ENCODE measurements at places on chromosomes 5 and 9. TPM values are rescaled to one million over a fixed set of nuclear protein-coding genes. Genes with fewer than 3 reads are reported as not detected.

The C9orf152 gene
- not detected for total RNA-seq

DNA sequence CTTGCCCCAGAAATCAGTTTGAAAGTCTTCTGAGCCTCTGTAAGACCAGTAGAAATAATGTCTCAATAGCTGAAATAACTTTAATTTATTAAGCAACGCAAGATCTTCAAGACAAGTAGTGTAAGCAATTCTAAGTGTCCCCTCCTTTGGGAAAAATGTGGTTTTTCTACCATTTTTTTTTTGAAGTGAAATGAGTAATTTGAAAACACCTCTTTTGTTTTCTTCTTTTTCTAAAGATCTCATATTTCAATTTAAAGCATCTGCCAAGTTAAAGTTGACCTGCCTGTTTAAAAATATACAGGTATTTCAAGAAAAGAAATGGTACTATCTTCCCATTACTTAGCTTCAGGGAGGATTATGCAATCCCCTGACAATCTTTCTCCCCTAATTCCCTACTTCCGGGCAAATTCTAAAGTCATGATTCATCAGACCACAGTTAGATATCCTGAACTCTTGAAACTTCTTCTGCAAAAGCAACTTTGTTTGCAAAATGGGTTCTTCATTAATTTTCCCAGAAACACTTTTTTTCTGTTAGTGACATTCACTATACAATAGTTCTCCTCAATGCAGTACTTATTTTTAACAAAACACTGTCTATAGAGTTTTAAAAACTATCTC is 7.8 kb upstream of the ANXA1 start:
- DNase-seq, result no peak

DNA sequence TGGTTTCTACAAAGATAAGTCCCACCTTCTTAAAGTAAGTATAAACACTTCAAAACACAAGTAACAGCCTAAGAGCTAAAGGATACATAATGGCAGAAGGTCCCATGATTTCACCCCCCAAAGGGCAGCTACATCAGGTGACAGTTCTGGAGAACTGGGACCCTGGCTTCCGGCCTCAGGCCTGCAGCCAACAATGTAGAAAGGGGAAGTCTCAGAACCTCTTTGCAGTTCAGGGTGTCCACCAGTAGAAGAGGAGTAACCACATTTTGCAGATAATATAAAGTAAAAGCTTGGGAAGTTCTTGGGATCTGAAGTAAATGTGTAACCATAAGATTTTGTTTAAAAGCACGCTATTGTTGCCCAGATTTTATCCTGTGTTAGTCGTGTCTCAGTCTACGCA is 267.4 kb upstream of the VLDLR start:
- no peak for DNase-seq

- DNase-seq, result no peak
Measured at GRCh38 chr5:113692891-113693457, 179.5 kb downstream of the YTHDC2 start.

- DNase-seq, result no peak
Measured at GRCh38 chr9:99118782-99119466, 14.0 kb downstream of the TGFBR1 start.

Measured in posterior vena cava (tissue), 2 donors.